ENCODE measurements at places on chromosomes 1 and 21.

DNA sequence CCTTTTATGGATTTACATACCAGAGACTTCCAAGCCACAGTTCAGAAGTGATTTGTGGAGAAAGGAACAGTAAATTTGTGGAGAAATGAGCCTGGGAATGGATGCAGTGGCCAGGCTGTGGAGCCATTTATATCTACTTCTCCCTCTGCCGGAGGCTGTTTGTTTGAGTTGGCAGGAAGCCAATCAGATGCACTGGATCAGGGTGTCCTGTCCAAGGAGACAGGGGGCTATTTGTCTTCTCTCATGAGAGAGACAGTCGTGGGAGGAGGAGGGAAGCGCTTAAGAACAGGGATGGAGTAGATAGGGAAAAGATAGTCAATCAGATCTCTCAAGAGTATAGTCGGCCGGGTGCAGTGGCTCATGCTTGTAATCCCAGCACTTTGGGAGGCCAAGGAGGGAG lies 2.8 kb upstream of the HAPLN2 start:
- DNase-seq = no peak

- DNase-seq = no peak
Observed at GRCh38 chr1:150410582-150411101, 46.7 kb downstream of the RPRD2 start.

DNA sequence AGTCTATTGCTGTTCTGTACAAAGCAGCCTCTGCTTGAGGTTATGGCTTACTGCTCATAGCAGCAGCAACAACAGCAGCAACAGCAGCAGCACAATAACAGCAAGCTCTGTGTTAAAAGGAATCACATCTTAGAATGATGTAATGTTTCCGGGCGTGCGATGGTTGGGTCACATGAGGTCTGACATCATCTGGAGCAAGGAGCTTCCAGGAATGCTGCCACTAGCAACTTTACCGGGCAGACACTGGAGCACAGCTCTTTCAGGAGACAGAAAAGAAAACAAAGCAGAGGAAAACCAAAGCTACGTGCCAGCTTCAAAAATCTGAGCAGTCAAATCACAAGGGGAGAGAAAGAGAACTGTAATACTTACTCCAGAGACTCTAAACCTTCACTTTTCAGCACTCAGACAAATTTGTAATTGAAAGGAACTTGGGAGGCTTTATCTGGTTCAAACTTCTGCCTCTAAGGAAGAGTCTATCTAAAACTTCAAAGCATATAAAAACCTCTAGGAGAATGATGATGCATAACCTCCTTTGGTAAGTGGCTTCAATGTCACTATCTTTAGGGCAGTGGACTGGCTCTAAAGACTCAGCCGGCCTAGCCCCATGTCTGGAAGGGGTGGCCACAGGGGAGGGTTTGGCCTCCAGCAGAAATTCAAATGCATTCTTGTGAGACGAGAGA lies 28.3 kb upstream of the RAB3GAP2 start:
- no peak for DNase-seq

GRCh38 chr1:111778541-111779051 lies 22.9 kb downstream of the DDX20 start:
- DNase-seq = no peak

GRCh38 chr1:64983110-64983509 lies 16.8 kb upstream of the JAK1 start:
- DNase-seq = no peak
